ENCODE measurements at places on chromosomes 7 and 10.

GRCh38 chr10:125159486-125159931, 854 bp downstream of the CTBP2 start:
- peak; percentile 63 for DNase-seq

DNA sequence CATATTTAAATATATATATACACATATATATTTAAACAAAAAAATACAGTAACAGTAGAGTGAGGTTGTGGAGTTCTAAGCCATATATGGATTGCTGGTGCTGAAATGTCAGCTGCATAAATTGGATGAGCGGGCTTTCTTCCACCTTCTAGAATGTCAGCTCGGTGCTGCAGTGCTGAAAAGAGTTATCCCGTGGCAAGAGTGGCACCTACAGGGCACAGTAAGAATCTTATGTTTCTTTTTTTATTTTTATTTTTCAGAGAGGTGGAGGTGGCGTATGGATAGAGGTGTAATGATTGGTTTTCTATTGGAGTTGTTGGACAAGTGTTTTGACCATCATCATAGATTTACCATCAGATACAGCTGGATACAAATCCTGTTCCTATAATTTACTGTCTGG, 86.2 kb upstream of the DYNC1I1 start:
- peak; percentile 81 for DNase-seq

- DNase-seq, result no peak
Measured at GRCh38 chr7:70466725-70467364, 665.1 kb upstream of the GALNT17 start.

DNA sequence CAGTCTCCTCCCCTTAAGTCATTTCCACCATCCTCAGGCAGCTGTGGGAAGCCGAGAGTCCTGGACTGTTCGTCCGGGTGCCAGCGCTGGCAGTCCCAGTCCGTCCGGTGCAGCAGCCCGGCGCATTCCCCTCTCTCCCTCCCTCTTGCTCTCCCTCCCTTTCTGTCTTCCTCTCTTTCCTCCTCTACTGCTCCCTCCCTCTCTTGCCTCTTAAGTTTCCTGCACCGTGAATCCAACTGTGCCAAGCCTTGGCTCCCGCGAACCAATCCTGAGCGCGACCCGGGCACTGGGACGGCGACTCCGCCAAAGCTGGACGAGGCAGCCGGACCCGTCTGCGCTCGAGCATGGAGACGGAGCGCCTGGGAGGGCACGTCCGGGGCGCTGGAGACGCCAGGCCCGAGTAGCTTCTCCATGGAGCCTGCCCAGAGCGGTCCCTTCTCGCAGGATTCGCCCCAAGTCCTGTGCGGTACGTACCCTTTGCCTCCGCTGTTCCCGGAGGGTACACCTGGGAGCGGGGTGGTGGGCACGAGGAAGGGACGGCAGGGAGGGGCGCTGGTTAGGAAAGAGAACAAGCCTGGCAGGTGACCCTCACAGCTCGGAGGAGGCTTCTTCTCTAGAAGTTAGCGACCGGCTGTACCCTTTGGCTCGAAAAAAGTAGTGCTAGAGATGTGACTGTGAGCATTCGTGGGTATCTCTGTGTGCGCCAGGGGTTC, 1.0 kb downstream of the NXPH1 start:
- DNase-seq, result no peak

GRCh38 chr10:60304829-60305379, 84.8 kb downstream of the ANK3 start:
- no peak for DNase-seq

DNA sequence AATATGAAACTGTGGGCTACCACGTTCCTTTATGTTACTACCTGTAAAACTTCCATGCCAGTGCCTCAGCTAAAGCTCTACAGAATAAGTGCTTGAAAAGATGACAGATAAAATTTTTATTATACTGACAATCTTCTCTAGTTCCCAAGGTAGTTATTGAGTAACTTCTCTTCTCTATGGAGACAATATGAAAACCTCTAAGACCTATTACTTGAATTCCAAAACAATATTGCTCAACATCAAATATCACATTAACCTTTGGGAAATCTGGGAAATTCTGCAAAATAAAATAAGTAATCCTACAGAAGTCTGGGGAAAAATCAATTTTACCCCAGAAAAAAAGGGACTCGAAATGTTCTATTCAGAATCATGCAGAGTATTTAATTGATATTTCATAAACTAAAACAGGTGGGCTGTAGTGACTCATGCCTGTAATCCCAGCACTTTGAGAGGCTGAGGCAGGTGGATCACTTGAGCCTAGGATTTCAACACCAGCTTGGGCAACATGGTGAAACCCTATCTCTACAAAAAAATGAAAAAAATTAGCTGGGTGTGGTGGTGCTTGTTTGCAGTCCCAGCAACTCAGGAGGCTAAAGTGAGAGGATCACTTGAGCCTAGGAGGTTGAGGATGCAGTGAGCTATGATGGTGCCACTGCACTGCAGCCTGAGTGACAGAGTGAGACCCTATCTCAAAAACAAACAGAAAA, 23.8 kb upstream of the ANK3 start:
- no peak for DNase-seq

DNA sequence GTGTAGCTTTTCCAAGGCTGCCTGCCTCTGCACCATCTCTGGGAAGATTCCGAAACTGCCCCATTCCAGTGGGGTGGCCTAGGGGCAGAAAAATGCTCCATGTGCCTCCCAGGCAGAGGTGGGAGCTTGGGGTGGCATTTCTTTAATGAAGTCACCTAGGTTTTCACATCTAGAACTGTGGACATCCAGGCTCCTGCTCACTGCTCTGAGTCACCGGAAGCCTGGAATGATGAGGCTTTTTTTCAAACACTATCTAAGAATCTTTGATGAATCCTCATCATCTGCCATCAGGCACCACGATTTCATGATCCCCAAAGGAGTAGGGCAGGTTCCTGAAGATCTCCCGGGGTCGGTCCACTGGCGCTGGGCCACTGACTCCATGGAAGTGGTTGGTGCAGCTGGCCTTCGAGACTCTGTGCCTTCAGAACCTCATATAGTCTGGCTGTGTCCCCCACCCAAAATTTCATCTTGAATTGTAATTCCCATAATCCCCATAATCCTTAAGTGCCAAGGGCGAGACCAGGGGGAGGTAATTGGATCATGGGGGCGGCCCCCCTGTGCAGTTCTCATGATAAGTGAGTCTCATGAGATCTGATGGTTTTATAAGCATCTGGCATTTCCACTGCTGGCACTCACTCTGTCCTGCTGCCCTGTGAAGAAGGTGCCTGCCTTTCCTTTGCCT, 37.1 kb downstream of the MTURN start:
- DNase-seq, result peak; percentile 88

DNA sequence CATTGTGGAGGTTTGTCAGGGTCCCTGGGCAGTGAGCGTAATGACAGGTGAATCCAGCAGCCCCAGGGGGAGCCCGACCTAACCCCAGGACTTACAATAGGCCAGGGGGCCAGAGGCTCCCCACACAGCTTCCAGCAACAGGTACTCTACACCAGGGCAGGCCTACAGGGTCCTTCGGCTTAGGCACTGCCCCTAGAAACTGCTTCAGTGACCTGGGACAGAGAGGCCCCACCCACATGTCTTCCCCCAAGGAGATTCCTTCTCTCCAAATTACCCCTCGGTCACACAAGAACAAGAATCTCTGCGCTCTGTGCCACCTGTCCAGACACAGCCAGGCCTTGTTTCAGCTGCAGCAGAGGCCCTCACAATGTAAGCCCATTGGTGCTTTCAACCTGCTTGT, 24.4 kb downstream of the SKIDA1 start:
- no peak for DNase-seq

GRCh38 chr7:141416650-141417270, 134.4 kb upstream of the AGK start:
- DNase-seq, result no peak

- DNase-seq, result no peak
Measured at GRCh38 chr10:59698326-59698725, 11.3 kb downstream of the SLC16A9 start.

DNA sequence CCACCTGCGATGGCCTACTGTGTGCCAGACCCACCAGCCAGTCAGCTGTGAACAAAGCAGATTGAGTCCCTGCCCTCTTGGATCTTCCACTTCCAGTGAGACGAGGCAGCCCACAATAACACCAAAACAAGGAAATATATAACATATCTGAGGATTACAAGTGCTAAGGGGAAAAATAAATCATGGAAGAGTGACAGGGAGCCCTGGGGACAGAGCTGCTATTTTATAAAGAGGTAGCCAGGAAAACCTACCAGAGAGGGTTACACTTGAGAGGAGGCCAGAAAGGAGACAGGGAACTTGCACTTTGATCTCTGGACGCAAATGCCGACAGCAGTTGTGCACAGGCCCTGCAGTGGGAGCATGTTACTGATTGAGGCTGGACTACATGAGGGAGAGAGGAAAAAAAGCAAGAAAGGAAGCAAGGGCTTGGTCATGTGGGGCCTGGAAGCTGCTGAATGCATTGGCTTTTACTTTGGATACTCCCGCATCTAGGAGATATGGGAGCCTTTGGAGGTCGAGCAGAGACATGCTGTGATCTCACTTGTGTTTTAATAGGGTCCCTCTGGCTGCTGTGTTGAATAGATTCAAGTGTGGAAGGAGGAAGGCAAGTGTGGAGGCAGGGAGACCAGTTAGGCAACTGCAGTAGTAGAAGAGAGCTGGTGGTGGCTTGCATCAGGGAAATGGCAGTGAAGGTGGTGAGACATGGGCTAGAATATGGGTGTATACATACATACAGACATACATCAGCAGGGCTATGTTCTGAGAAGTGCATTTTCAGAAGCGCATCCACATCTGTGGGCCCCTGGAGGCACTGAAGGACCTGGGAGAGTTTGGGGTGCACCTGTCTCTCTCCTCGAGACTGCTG, 26.2 kb downstream of the MINDY4 start:
- DNase-seq, result no peak

DNA sequence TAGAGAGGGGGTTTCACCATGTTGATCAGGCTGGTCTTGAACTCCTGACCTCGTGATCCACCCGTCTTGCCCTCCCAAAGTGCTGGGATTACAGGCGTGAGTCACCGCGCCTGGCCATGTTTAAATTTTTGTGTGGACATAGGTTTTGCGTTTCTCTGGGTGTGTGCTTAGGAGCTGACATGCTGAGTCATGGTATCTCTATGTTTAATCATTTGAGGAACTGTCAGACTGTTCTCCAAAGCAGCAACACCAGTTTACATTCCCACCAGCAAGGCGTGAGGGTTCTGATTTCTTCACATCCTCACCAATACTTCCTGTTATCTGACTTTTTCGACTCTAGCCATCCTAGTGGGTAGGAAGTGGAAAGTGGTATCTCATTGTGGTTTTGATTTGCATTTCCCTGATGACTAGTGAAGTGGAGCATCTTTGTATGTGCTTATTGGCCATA, 153.7 kb downstream of the DNAJB6 start:
- peak; percentile 12 for DNase-seq

DNA sequence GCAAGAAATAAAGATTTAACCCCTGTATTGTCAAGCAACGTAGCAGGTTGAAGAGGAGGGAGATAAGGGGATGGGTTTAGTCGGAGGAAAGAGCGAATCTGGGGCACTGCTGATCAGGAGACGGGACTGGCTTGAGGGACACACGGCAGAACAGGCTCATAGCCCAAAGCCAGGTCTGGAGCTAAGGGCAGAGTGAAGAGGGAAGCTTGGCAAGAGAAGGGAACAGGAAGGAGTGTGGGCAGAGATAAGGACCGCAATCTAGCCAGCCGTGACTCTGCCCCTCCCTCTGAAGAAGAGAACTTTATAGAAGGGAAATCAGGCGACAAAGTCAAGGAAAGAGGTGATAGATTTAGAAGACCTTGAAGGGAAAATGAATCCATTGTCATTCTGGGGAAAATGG, 67.6 kb downstream of the CAV1 start:
- DNase-seq, result no peak

DNA sequence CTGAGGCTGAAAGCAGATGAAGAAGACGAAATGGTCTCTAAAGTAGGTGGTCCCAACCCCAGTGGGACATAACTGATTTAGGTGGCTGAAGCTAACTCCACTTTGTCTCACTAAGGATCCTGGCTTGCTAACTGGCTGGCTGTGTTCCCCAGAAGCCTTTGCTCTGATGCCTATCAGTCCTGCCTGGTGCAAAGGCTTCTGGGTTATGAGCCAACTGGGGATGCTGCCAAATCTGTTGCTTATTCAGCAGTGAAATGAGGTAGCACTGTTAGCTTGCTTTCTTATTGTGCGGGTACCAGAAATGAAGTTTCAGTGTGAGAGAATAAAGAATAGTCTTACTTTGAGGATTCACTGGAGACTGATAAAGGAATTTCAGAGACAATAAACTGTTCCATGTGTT, 18.1 kb downstream of the PRKG1 start:
- peak; percentile 58 for DNase-seq

DNA sequence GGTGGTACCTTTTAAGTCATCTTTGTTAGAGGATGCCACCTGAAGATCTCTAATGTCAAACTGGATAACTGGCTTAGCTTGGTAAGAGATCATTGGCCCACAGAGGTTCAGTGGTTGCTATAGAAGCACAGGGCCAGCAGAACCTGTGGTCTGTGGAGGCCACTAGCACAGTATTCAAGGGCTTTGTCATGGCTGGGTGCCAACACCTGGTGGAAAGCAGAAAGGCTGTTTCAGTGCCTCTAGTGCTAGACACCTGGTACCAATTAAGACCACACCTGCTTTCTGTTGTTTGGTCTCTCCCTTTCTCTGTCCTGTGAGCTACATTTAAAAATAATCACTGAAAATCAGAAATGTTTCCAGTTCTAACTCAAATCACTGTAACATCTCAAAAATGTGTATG, 10.0 kb upstream of the PCGF5 start:
- no peak for DNase-seq

GRCh38 chr7:124738639-124739038, 27.0 kb downstream of the GPR37 start:
- DNase-seq, result no peak

DNA sequence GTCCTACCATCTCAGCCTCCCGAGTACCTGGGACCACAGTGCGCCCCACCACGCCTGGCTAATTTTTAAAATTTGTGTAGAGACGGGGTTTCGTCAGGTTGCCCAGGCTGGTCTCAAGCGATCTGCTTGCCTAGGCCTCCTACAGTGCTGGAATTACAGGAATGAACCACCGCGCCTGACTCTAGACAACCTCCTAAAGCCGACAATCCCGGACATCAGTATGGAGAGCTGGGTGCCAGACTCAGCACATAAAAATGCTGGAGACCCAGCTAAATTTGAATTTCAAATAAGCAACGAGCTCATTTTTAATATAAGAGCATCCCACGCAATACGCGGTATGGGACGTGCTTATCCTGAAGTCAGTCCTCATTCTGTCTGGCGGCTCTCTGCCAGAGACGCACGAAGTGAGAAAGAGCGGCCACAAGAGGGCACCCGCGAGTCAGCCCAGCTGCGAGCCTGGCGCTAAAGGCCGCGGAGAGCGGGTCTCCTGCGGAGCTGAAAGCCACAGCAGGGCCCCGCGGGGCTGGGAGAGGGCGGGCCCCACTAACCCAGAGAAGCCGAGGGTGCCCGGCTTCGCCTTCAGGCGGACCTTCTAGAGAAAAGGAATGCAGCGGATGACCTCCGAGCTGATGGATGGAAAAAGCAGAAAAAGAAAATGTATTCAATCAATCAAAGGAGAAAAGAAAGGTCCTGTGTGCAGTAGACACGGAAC, 7.0 kb downstream of the CALY start:
- DNase-seq, result peak; percentile 92

All from GM23248 (cell line).